ENCODE measurements at places on chromosomes 16 and 17.
A peak's percentile ranks its signal among the peaks of the same experiment; 100 is the strongest.

DNA sequence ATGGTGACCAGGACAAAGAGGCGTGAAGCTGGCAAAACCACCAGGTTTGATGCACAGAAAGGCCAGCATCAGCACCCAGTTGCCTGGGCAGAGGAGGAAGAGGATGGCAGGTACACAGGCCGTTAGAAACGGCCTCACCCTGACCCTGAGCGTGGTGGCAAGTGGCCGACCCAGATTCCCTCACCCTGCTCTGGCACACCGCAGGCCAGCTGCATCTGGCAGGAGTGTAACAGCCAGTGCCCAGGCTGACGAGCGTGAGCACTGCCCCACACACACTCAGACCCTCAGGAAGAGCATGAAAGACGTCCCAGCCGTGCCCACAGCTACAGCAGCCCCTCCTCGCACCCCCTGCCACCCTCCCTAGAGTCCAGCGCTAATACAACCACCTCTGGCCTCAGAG, 82.0 kb downstream of the ANKRD11 start:
- DNase-seq = no peak

GRCh38 chr17:68600067-68600930, 868 bp downstream of the FAM20A start:
- no peak for DNase-seq

DNA sequence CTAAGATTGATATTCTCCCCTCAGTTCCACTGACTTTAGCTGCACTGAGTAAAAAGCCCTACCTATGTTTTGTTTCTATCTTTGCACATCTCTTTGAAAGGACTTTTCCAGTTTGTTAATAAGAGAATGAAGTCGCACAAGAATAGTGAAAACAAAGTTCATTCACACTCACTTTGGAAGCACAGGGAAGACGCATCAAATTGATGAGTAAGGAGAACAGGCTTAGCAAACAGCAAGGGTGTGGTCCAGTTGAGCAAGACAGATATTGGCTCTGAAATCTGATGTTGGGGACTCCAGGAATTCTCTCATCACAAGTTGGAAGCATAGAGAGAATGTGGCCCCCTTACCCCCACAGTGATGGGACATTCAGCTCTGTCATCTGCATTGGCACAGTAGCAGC, 221.3 kb downstream of the CDH11 start:
- no peak for DNase-seq

GRCh38 chr16:600781-601180, 10.9 kb downstream of the RAB40C start:
- DNase-seq = no peak

DNA sequence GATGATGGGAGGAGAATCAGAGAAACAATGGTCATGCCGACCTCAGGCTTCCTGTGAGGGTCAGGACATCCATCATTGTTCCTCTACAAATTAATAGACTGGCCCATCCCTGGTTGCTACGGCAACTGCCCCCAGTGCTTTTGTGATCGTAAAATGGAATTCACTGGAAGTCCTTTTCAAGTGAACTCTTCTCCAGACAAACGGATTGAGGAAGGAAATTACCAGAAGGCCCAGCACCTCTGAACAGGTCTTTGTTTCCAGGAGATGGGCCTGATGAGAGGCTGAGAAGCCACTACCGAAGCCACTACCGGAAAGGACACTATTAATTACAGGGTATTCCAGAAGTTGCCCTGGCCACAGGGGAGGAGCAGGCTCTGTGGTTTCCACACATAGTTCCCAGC, 126.0 kb downstream of the MGAT5B start:
- no peak for DNase-seq

DNA sequence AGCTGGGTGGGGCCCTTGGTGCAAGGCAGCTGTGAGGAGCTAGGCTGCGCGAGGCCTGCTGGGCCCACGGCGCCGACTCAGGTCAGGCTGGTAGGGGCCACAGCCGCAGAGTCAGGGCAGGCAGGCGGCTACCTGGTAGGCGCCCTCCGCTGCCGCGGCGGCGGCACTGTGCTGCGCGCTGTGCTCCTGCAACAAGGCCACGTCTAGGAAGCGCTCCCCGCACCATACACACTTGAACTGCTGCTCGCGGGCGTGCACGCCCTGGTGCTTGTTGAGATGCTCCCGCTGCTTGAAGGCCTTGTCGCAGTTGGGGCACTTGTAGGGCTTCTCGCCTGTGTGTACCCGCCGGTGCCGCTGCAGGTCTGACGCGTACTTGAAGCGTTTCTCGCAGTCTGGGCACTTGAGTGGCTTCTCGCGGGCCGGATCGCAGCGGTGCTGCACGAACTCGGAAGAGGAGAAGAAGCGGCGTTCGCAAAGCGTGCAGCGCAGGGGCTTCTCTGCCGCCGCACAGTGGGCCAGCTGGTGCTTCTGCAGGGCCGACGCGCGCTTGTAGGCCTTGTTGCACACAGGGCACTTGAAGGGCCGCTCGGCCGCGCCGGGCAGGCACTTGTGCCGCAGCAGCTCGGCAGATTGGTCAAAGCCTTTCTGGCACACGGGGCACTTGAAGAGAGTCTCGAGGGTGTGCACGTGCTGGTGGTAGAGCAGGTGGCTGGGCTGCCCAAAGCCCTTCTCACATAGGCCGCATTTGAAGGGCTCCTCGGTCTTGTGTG, 3.9 kb downstream of the ZNF319 start:
- DNase-seq = no peak

GRCh38 chr16:81181013-81181720, 57.3 kb upstream of the BCO1 start:
- DNase-seq = no peak

GRCh38 chr17:33980193-33980592, 274.9 kb upstream of the CCL2 start:
- DNase-seq = no peak

DNA sequence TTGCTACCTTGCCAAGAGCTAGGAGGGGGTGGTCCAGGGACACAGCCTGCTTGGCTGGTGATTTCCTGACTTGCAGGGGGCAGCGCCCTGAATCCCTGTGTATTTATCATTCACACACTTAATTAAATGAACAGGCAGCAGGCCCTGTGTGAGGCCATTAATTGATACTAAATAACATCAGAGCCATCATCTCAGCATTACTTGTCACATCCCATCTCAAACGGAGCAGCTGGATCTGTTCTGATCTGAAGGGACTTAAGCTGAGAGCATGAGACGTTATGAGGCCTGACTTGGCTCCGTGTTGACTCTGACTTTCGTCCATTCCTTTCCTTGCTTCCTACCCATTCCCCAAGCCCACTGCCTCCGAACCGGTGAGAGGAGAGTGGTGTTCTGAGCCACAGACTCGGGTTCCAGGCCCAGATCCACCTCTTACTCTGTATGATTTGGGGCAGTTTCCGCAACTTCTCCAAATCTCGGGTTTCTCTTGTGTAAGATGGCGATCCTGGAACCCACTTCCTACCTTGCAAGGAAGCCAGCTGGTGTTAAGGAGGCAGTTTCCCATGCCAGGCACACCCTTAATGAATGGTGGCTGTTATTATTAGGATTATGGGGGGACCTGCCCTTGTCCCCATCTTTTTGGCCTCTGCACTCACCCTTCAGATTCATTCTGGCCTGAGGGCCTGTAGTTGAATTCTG, 33.8 kb downstream of the CACNA1G start:
- no peak for DNase-seq

GRCh38 chr17:40415390-40415789, 2.3 kb downstream of the TOP2A start:
- DNase-seq = no peak

DNA sequence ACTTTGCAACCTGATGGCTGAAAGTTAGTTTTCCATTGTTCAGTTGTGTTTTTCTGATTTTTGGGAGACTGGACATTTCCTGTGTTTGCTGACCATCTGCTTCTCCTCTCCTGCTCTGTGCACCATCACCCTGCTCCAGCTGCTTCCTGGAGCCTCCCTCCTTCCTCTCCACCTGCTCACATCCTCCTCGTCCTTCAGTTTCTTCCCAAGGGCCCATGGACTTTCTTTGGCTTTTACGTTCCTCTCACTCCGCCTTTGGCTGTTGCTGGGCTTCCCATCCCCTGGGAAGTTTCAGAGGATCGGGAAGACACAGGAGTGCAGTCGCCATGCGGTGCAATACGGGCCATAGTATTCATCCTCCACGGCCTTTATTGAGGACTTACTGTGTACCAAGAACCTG, 61.6 kb downstream of the TNFRSF13B start:
- DNase-seq = peak; percentile 6

- DNase-seq = peak; percentile 67
These were observed 643.2 kb downstream of the WWOX start for GRCh38 chr16:78742501-78743283.

GRCh38 chr17:44758414-44759085, at the start of gene ADAM11:
TSS of gene ADAM11 (plus strand) at chr17:44758988. CDS start at chr17:44759200, 212 bp downstream.
- no peak for DNase-seq

GRCh38 chr16:84606081-84606875, 11.6 kb downstream of the COTL1 start:
- no peak for DNase-seq

DNA sequence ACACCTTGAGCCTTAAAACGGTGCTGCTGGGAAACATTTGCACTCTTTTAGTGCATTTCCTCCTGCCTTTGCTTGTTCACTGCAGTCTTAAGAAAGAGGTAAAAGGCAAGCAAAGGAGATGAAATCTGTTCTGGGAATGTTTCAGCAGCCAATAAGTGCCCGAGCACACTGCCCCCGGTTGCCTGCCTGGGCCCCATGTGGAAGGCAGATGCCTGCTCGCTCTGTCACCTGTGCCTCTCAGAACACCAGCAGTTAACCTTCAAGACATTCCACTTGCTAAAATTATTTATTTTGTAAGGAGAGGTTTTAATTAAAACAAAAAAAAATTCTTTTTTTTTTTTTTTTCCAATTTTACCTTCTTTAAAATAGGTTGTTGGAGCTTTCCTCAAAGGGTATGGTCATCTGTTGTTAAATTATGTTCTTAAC, 4.4 kb downstream of the SOX9 start:
- DNase-seq = no peak

- DNase-seq = no peak
These were observed 61.1 kb upstream of the MTMR4 start for GRCh38 chr17:58575511-58575910.

DNA sequence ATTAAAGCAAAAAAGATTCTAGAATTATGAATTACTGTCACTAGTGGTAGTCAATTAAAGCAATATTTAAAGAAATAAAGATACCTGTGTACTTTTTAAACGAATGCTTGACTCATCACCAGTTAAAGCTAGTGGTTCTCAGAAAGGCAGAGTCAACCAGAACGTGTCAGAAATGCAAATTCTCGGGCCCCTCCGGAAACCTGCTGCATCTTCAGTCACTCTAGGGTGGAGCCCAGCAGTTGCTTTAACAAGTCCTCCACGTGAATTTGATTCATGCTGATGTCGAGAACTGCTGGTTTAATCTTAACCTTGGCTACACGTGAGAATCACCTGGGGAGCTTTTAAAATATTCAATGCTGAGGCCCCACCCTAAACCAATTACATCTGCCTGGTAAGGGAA, 169.8 kb upstream of the SDK2 start:
- DNase-seq = no peak

DNA sequence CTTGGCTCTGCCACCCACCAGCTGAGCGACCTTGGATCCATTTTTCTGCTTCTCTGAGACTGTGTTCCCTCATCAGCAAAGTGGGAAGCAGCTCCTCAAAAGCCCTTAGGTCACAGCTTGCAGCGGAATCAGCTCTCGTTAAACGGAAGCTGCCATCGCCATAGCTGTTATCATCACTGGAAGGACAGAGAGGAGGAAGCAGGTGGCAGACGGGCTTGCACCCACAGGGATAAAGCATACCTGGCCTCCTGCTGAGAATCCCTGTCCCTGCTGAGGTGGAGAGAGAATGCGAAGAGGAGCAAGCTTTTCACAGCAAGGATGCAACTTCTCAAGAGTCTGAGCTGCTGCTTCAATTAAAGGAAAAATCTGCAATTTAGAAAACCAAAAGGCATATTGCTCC, 106.6 kb downstream of the CLEC16A start:
- DNase-seq = no peak

DNA sequence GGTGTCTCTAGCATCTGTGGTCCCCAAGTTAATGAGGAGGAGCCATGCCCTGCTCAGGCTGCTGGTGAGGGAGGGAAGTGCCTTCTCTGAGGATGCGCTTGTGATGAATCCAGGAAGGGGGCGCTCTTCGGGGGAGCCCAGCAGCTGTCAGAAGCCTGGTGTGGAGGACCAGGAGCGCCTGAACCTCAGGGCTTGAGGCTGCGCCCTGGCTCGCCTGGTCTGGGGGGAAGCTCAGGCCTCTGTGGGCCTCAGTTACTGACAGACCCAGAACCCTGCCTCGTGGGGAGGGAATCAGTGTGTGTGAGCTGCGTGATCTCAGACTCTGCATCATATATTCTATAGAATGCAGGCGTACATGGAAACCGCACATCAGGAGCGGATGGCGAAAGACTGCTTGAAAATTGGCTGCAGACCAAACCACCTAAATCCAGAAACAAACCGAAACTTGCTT, 126.1 kb downstream of the SEC14L1 start:
- no peak for DNase-seq

- DNase-seq = no peak
These were observed 650 bp downstream of the EPN3 start for GRCh38 chr17:50533185-50533584.

DNA sequence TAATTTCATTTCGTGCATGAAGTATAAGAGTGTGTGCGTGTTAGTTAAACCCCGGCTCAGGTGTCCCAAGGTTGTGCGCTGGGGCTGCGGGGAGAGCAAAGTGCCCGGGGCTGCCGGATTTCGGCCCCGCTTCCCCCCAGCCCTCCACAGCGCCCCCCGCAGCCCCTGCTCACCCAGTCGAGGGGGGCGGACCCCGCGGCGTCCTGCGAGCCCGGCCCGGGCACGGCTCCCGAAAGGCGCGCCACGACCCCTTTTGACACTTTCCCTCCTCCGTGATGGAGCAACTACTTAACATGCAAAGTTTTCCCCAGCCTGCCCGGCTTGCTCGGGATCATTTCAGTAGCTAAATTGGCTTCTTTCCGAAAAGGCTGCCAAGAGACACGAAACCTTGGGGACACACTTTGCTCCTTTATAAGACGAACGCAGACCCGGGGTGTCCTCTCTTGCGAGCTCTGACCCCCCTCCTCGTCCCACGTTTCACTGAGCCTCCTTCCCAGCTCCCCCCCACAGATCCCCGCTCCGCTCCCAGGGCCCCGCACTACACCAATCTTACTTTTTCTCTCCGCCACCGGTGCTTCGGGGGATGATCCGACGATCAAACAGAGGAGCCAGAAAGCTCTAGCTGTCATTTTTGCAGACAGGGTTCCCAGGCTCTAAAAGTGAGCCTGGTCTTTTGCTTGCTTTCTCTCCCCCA, 552 bp downstream of the C17orf58 start:
- DNase-seq = no peak

- no peak for DNase-seq
These were observed 30.5 kb upstream of the CIBAR2 start for GRCh38 chr16:85142771-85143211.

DNA sequence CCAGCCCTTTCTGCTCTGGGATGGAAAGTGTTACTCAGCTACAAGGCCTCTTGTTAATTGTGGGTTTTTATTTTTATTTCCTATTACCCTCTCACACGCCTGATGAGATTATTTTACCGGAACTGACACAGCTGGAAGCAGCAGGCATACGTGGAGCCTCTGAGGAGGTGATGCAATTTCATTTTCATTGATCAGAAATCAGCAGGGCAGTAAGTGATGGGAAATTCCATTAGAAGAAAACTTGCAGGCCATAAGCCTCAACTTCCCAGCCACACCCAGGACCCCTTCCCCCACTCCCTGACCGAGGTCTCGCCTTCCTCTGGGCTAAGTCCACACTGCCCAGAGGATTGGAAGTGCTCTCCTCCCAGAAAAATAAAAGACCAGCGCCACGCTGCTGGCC, 69.7 kb downstream of the ZFHX3 start:
- DNase-seq = no peak
